ENCODE measurements at places on chromosomes 7 and 10. TPM values are rescaled to one million over a fixed set of nuclear protein-coding genes. Genes with fewer than 3 reads are reported as not detected.
A peak's percentile ranks its signal among the peaks of the same experiment; 100 is the strongest.

GRCh38 chr10:28922127-28922526 is 244.8 kb downstream of the BAMBI start:
- DNase-seq: no peak

GRCh38 chr7:1310936-1311335 is 78.3 kb downstream of the UNCX start:
- DNase-seq: no peak

- DNase-seq: no peak
Measured at GRCh38 chr7:9889554-9889953, 1084.1 kb upstream of the PHF14 start.

ELOVL3 gene
- 0.16 TPM for total RNA-seq

DNA sequence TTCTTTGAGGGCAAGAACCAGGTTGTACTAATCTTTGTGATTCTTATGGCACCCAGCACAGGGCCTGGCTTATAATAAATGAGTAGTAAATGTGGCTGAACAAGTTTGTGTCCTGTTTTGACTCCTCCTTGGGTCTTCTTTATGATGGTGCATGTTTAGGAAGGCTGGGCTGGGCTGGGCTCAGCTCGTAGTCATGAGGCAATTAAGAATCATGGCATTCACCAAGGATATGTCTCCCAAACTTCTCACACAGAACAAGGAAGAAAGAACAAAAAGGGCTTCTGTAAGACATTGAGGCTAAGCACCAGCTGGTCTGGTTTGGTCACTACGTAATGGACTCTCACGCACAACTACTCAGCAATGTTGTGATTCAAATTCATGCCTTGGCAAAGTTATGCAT is 30.5 kb upstream of the YAE1 start:
- DNase-seq: no peak

CCDC71L gene
- 91.9 TPM for total RNA-seq

- no peak for DNase-seq
Measured at GRCh38 chr10:88890681-88891381, 10.8 kb downstream of the STAMBPL1 start.

DNA sequence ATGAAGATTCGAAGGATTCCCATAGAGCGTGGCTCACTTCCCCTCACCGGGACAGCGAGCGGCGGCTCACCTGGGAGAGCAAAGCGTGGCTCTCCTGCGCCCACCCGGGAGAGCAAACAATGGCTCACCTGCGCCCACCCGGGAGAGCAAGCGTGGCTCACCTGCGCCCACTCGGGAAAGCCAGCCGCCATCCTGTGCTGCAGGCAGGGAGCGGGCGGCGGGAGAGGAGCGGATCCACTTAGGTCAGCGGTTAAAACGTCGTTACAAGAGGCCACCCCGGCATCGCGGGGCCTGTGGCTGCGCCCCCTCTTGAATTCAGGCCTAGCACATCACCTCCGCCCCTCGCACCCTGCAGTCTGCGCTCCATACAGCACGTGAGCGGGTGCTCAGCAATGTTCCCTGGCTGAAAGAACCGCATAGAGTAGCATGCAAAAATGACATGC is 461 bp upstream of the FIGNL1 start:
- peak; percentile 21 for DNase-seq

RADIL gene
- 2.3 TPM for total RNA-seq

PRR15 gene
- total RNA-seq: not detected

- no peak for DNase-seq
Measured at GRCh38 chr10:74486659-74487058, 335.6 kb downstream of the ADK start.

GRCh38 chr10:103724771-103725170 is 130.6 kb downstream of the SH3PXD2A start:
- no peak for DNase-seq

DNA sequence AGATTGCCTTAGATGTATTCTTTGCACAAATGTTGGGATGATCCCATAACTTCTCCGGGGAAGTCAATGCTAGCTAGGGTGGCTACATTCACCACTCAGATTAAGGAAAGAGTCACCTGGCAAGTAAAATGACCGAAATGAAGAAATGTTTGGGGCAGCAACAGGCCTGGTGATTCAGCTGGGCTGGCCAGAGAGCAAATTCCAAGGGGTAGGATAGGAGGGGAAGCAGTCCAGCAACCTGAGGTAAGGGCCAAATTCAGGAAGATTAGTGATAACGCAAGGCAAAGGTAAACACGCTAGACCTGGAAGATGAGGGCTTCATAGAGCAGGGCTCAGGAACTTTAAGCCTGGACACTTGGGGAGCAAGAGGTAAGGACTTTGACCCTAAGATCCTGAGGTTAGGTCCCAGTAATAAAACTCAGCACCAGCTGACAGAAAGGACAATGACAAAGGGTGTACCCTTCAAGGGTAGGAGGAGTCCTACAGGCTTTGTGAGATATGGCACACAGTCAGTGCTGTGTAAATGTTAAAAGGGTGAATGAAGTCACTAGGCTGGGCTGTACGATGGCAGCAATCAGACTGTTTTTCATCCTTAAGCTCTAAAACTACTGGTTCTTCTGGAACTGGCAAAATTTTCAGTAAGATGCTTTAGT is 22.7 kb upstream of the SMNDC1 start:
- no peak for DNase-seq

DNA sequence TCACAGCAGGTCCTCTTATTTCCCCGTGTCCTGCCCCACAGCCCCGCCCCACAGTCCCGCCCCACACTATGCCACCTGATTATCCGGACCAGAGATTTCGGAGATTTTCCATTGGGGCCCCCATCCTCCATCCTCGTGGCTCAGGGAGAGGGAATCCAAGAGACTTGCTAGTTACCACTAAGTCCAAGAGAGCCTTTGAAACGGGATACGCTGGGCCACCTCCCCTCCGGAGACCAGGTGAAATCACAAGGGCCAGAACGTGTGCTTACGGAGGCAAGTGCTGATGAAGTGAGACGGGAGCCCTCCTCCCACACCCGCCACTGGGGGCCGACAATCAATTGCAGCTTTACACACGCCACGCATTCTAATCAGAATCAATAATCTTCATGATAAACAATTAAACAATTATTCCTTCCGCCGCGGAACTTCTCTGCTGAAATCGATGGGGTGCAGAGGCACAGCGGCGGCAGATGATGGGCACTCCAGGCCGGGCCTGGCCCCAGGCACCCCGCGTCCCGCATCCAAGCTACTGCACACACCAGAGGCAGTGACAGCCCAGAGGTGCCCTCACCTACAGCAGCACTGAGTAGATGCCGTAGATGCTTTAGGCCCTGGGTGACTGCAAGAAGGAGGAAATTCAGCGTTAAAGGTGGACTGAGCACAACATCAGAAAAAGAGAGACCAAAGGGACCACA is 534.0 kb upstream of the FOXK1 start:
- no peak for DNase-seq

- DNase-seq: no peak
Measured at GRCh38 chr10:110865186-110865808, 6.4 kb upstream of the PDCD4 start.

ITPRID1 gene
- total RNA-seq: 8.6 TPM

CXCL12 gene
- 19.0 TPM for total RNA-seq

ZNF722 gene
- total RNA-seq: not detected

DNA sequence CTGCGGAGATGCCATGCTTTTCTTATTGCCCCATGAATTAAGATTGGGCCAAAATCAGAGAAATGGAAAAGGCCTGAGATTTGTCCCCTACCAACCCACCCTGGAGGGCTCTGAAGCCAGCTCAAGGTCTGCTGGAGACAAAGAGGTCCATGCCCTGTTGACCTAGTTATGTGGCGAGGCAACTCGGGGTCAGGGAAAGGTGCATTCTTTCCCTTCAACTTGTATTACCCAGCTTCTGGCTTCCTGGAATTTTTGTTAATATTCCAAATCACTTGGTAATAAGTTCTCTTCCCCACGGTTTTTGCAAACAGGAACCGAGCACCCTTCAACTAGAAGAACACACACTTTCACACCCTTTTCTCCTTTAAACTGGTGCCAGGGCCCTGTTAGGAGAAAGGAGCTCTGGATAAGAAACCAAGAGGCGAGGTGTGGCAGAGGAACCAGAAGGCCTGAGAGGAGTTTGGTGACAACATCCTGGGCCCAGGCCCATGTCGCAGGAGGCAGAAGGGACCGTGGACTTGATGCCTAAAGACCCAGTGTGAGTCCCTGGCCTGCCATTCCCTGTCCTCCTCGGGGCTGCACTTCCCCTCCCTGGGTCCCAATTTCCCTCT is 12.5 kb upstream of the SFRP5 start:
- DNase-seq: no peak

DNA sequence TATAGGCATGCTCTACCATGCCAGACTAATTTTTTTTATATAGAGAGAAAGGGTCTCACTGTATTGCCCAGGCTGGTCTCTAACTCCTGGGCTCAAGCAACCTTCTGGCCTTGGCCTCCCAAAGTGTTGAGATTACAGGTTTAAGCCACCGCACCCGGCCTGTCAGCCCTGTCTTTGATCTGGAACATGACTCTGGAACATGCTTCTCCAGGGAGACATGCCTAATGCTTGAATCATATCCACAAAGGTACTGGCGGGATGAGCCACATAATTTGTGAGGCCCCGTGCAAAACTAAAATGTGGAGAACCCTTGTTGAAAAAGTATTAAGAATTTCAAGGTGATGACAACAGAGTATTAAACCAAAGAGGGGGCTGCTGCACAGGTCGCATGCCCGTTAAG is 282.8 kb downstream of the ARHGAP12 start:
- DNase-seq: no peak

DNA sequence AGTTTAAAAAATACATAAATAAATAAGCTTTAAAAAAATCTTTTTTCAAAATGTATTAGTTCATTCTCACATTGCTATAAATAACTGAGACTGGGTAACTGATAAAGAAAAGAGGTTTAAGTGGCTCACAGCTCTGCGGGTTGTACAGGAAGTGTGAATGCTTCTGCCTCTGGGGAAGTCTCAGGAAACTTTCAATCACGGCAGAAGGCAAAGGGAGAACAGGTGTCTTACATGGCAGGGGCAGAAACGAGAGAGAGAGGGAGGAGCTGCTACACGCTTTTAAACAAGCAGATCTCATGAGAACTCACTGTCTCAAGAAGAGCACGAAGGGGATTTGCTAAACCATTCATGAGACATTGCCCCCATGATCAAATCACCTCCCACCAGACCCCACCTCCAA is 114.6 kb downstream of the DNAJC1 start:
- DNase-seq: no peak

DNA sequence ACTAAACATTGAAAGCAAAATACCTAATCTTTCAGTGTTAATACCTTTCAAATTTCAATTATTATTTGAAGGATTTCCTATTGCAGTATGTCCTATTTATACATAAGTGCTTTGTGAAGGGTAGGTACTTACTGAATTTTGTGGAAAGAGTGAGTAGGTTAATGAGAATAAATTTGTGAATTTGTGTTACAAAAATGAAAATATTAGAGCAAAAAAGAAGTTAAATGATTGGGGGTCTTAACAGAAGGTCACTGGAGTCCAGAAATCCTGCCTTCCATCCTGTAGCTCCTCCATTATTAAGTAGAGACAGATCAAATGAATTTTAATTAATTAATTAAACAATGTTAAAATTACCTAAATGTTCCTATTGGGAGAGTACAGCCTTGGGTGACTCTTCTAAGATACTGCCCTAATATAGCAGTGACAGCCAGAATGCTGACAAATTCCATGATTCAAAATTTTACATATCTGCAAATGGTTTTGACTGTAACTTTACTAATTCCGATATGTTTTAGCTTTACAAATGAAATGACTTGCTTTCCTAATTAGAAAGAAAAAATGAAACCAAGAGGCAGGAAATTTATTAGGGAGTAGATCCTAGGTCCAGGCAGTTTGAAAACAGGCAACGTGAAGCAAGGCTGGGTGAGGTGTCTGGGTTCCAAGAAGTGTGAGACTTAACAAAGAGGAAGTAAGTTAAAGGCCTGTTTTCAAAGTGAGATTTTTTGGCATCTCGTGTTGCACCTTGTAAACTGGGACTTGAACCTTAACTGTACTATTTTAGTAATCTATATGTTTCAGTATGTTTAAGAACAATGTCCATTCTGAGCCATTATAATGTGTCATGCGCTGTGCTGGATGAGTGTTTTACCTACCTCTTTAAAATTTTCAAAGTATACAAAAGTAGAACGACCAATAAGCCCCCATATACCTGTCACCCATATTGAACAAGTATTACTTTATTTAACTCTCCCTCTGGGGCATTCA is 1.5 kb downstream of the PIK3CG start:
- DNase-seq: no peak

DNA sequence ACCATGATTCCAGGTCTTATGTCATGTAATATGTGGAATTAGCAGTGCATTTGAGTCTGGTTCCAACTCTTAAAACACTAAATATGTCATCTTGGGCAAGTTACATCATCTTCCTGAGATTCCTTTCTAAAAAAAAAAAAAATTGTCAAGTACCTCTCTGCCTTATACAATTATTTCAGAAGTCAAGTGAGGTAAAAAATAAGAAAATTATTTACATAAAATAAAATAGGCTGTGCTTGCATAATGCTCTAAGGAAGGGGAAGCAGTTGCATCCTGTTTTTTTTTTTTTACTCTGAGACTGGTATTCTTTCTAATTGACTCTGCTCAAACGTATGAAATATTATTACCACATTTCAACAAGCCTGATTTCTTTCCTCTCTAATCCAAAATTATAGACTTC is 55.1 kb upstream of the SEMA3A start:
- no peak for DNase-seq

GRCh38 chr7:45196374-45196773 is 38.8 kb downstream of the RAMP3 start:
- no peak for DNase-seq

DNA sequence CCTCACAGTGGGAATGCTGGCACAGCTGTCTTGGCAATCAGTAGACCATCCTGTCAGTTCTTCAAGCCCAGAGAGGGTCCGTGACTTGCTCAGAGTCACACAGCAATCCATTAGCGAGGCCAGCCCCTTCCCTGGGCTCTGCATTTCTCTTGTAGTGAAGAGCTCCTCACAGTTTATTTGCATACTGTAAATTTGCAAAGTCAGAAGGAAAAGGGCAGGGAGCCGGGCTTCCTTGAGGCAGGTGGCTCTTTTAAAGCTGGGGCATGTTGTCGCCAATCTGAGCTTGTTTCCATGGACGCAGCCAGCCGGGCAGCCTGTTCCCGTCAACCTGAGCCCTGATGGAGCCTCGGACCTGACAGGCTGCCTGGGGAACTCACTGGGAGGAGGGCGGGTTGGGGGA is 123.4 kb downstream of the CUX1 start:
- DNase-seq: no peak

VGF gene
- total RNA-seq: 9.7 TPM

DNA sequence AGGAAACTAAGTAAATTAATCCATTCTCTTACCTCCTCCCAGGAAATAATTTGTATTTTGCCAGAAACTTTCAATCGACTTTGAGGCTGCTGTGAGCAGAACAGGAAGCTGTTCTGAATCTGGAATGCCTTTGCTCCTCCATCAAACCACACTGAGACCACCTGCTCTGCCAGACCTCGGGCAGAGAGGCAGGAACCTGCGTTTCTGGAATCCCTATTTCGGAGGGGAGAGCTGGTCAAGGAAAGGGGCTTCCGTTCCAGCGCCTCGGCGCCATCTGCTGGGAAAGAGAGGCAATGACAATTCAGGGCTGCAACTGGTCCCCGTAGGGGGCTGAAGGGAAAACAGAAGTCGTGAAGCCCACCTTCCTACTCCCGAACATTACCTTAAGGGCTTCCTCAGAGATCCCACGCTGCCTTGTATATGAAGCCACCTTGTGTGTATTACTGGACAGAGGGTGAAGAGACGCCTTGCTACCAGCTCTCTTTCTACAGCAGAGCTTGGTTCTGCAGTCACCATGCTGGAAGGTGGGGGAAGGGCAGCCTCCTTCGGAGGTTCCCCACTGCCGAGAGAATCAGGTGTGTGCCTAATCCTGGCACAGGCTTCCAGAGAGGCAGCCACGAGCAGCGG is 31.2 kb downstream of the ZNF467 start:
- peak; percentile 66 for DNase-seq
